Urinary bladder (tissue), 4 donors: ENCODE measurements at places on chromosomes 3 and 15. TPM values are rescaled to one million over a fixed set of nuclear protein-coding genes. Genes with fewer than 3 reads are reported as not detected.

Gene ECE2
- total RNA-seq = not detected

Gene WNT5A
- 23.2 TPM for total RNA-seq

Gene ZIC1
- total RNA-seq = not detected

Gene SH3GL3
- 8.9 TPM for total RNA-seq

Gene ACSBG1
- total RNA-seq = 1.1 TPM

Gene CDCP1
- total RNA-seq = 2.9 TPM

Gene CNOT10
- total RNA-seq = 50.7 TPM

Gene ACTRT3
- 3.3 TPM for total RNA-seq

Gene OXSR1
- total RNA-seq = 52.2 TPM

Gene PLSCR2
- 0.85 TPM for total RNA-seq

Gene EPHB1
- 1.6 TPM for total RNA-seq

Gene SERPINI2
- 3.9 TPM for total RNA-seq

Gene KLHL24
- 111 TPM for total RNA-seq

Gene TATDN2
- total RNA-seq = 11.3 TPM
